Activated CD4-positive, alpha-beta T cell treated with anti-CD3 and anti-CD28 coated beads, Interleukin-2, amount 50 U/mL, for 16 hours (primary cell): ENCODE measurements at places on chromosomes 1 and 21.

GRCh38 chr1:232699814-232700213 is 69.9 kb upstream of the SIPA1L2 start:
- DNase-seq: no peak

GRCh38 chr1:18716112-18716784 is 85.6 kb downstream of the PAX7 start:
- no peak for DNase-seq

GRCh38 chr1:180633057-180634056 is 1.5 kb downstream of the XPR1 start:
- no peak for DNase-seq

DNA sequence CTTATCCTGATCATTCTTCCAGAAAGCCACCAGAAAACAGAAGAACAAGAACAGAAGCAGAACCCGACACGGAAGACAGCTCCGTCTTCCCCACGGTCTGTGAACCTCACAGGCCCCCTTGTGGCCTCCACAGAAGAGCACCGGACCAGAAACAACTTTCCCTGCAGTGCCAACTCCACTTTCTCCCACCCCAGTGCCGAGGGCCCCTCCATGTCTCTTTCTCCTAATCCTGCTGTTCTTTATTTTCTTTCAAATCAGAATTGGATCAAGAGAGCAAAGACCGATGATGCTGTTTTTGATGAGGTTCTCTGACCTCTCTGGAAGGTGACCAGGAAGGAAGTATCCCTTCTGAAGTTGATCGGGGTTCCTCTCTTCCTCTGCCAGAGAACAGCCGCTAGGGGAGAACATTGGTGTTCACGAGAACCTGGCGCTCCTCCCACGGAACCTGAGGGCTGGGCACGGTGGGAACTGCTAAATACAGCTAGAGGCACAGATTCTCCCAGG is 58.9 kb upstream of the CTTNBP2NL start:
- peak; percentile 2 for DNase-seq

- DNase-seq: peak; percentile 60
These were observed 660 bp downstream of the GCLM start for GRCh38 chr1:93908394-93909145.

- DNase-seq: peak; percentile 34
These were observed 7.0 kb downstream of the TMPRSS3 start for GRCh38 chr21:42388740-42389448.

GRCh38 chr1:26160527-26161414 is 1.9 kb downstream of the FAM110D start:
- no peak for DNase-seq

GRCh38 chr1:5944154-5944842 is 47.9 kb downstream of the NPHP4 start:
- DNase-seq: no peak

- DNase-seq: no peak
These were observed 53.1 kb downstream of the SYNJ1 start for GRCh38 chr21:32674731-32675130.

GRCh38 chr21:37237764-37238163 is 29.4 kb downstream of the VPS26C start:
- DNase-seq: no peak

- no peak for DNase-seq
These were observed 25.2 kb downstream of the STPG1 start for GRCh38 chr1:24388331-24388885.

DNA sequence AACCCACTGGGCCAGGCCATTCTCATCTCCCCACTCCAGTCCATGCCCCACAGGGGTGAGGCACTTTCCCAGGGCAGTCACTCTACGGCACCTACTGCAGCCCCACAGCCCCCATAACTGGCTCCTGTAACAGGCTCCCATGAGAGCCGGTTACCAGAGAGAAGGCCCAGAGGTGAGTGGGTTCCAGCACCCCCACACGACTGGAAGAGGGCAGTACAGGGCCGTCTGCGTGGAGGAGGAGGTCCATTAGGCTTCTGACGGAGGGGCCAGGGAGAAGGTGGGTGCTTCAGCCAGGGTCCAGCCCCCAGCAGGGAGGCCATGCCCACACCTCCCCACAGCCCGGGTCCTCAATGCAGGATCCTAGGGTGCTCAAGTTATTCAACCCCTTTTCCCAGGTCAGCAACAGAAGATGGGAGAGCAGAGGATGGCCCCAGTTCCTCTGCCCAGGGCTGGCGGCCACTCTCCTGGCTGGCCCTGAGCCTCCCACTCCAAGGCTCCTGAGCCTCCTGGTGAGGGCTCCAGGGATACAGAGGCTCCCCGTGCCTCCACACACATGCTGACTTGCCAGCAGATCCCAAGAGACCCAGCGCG is 1.6 kb downstream of the ACAP3 start:
- DNase-seq: no peak

DNA sequence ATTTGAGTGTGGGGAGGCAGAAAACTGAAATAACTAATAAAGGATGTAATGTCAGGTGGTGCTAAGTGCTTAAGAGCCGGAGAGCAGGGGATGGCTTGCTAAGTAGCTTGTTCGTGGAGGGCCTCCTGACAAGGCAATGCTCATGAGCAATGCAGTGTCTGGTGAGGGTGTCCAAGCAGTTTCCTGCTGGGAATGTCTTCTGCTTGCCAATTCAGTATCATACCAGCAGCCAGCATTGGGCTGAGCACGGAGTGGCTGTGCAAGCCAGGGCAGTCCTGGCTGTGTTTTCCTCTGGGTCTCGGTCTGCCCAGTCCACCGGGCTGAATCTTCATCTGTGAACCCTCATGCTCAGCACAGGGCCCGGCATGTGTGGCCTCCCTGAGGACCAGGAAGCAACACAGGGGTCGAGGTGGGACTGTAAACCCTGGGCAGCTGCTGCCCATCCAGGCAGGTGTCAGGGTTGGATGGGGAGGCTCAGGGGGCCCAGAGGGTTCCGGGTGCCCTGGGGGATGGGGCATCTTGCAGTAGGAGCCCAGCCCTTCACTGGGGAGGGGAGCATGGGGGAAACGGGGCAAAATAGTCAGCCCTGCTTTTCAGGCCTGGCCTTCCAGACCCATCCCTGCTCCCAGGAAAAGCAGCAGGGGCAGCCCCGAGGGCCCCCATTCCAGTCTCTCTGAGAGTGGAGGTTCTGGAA is 27.5 kb downstream of the EDN2 start:
- DNase-seq: no peak

- no peak for DNase-seq
These were observed at the start of gene PDZK1IP1 for GRCh38 chr1:47189844-47190508. TSS of gene PDZK1IP1 (minus strand) at chr1:47190036. CDS start at chr1:47189932, 104 bp downstream.

DNA sequence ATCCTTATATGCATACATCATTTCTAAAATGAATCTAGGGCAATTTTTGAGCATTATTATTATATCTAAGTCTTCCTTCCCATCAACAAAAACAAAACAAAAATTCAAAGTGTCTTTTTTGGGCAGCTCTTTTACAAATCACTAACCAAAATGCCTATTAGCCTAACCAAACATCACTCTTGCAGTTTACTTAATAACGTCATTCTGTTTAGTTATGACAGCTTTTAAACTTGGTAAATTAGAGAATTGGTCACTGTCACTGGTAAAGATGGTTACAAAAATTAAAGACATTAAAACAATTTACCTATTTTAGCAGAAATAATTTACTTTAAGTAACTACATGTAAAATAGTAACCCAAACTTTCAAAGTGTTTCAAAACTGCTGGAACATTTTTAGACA is 2.8 kb downstream of the ARHGAP29 start:
- DNase-seq: no peak

DNA sequence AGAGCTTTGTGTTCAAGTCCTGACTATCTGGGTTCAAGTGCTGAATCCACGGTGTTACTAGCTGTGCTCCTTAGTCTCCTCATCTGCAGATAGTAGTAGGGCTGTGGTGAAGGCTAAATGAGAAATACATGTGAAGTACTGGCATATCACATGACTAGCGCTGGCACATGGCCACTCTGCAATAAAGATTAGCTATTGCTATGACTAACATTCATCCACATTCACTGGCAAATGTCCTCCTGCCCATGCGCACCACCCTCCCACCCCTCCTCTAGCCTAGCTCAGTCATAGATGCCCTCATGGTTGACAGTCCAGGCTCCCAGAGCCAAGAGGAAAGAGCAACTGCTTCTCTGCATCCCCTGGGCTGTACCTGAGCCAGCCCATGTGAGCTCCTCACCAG is 8.5 kb upstream of the COL8A2 start:
- DNase-seq: no peak

DNA sequence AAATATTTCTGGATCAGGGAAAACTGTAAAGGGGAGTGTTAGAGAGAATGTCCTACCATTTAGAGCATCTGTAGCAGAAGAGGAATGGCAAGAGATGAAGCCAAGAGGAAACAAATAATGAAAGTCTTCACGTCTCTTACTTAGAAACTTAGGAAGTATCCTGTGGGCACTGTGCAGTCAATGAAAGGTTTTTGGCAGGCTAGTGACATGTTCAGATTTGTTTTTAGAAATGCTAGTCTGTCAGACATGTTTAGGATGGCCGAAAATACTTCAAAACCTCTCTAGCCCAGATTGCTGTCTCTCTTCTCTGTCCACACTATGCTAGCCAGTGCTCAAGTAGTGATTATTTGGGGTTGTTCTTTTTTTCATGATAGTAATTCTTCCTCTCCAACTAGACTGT is 48.6 kb upstream of the RGL1 start:
- DNase-seq: no peak

DNA sequence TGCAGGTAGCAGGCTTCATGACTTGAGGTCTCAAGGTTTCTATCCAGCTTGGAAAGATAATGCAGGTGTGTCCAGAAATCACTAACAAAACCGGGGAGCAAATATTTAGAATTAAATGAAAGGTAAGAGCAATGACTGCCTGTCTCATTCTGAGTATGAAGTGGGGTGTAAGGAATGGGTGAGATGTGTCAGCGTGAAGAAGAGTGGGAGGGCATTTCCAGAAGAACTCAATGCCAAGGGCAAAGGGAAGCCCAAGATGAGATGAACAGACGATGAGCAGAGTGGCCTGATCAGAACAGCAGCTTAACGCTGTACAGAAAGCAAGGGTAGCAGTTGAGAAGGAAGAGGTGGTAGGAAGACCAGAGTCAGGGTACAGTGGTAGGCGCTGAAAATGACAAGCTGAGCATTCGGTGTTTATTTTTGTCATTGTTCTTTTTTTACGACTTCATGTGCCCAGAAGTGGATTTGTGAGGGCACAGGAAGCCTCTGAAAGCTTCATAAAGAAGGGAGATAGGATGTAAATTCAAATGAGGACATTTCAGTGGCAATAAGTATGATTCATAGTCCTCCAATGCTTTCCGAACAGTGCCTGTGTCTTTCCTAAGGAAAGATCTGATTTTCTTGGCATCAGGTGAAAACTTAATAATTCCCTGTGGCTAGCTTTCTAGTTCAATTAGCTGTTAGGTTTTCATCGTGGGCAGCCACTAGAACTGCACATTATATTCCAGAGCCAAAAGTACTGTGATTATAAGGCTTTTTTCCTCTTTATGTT is 190.5 kb downstream of the APP start:
- DNase-seq: no peak

- DNase-seq: no peak
These were observed 32.5 kb downstream of the KCNH1 start for GRCh38 chr1:211101481-211101880.

GRCh38 chr1:56551691-56552090 is 27.7 kb downstream of the PLPP3 start:
- DNase-seq: no peak

- DNase-seq: no peak
These were observed 735.7 kb upstream of the CXADR start for GRCh38 chr21:16777041-16777720.
